ENCODE measurements at places on chromosomes 12 and 14.

GRCh38 chr12:4118601-4119156 lies 154.9 kb upstream of the CCND2 start:
- peak; percentile 11 for DNase-seq

DNA sequence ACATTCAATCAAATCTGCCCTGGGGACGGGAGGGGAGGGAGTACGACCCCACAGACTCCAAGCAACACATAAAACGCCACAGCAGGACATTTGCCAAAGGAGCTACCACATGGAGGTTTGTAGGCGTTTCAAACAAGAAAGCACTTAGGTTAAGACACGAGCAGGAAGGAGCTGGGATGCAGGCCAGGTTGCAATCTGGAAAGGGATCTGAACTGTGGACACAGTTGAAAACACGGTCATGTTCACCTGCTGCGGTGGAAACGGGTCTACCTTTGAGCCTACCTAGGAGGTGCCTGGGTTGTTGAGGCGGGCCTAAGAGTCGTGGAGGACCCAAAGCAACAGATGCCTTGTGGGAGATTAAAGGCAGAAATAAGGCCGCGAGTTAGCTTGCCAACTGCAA lies 18.4 kb downstream of the PRKAB1 start:
- DNase-seq: no peak

DNA sequence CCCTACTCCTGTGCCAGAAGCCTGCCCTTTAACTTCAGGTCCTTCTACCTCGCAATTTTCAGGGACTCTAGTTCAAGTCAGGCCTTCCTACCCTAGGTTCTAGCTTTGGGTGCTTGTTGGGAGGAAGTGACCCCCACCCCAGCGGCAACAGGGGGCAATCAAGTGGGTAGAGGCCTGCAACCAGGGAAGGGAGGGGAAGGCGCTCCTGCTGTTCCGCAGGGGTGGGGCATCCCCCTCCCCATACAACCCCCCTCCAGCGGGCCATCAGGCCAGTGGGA lies 204 bp upstream of the PRPH start:
- no peak for DNase-seq

DNA sequence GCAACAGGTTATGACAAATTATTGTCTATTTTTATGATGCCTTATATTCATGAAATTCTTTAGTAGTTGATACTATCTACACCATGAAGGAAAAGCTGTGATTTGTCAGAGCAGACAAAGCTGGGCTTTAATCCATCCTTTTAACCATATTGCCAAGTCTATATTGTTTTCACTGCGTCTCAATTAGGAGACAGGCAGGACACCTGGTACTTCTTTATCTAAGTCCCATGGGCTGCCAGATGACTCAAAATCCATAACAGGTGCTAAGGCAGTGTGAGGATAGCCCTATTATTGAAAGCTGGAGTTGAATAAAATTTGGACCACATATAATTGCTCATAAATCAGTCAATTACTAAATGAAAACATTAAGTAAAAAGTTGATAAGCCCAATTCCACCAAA lies 22.6 kb downstream of the INSM2 start:
- DNase-seq: no peak

- DNase-seq: no peak
These were observed 70.0 kb downstream of the EPS8 start for GRCh38 chr12:15719230-15719629.

- no peak for DNase-seq
These were observed 3.3 kb downstream of the KIF26A start for GRCh38 chr14:104141621-104142091.

DNA sequence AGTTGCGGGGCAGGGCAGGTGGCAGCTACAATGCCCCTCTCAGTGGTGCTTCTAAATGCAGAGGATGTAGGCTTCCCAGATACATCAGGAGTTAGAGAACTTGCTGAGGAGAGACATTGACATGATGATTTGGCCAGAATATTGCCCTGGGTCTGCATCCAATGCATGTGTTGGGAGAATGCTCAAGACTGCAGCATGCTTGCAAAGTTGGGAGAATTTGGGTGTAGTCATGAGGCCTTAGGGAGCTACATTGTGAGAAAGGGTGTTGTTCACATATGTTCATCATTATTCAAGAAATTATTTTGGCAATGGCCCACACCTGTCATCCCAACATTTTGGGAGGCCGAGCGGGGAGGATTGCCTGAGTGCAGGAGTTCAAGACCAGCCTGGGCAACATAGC lies 149.9 kb downstream of the SAMD4A start:
- DNase-seq: no peak

DNA sequence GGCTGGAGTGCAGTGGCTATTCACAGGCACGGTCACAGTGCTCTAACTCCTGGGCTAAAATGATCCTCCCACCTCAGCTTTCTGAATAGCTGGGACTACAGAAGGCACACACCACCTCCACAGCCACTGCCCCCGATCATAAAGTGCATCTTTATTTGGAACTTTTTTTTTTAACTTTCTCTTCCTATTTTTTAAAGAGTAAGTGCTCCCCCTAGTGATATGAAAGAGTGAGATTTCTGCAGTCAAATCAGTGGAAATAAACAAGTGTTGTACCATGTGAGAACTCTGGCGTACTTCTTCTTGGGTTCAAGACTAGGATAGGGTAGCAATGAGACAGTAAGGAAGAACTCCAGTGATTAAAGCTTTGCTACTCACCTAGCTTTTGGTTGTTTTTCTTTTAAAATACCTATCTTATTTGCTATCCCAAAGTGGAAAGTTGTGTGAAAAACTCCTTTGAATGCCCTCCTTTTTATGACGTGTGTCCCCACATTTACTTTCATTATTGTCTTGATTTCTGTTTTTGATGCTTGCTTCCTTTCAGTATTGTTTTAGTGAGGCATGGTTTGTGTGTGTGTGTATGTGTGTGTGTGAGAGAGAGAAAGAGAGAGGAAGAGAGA lies 6.6 kb downstream of the PPP4R4 start:
- DNase-seq: peak; percentile 26

- DNase-seq: no peak
These were observed 43.1 kb upstream of the DLK1 start for GRCh38 chr14:100683578-100683977.

- DNase-seq: no peak
These were observed 6.6 kb downstream of the CACNA2D4 start for GRCh38 chr12:1911598-1912575.

DNA sequence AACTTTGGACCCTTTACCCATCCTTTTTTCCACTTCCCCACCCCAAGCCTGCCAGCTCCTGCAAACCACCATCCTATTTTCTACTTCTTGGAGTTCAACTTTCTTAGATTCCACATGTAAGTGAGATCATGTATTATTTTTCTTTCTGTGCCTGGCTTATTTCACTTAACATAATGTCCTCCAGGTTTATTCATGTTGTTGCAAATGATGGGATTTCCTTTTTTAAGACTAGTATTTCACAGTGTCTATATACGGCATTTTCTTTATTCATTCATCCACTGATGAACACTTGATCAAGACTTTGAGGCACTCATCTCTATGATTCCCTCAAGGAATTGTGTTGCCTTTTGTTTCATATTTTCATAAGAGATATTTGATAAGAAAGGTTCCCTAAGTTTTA lies 5.6 kb upstream of the PRPF39 start:
- DNase-seq: no peak

DNA sequence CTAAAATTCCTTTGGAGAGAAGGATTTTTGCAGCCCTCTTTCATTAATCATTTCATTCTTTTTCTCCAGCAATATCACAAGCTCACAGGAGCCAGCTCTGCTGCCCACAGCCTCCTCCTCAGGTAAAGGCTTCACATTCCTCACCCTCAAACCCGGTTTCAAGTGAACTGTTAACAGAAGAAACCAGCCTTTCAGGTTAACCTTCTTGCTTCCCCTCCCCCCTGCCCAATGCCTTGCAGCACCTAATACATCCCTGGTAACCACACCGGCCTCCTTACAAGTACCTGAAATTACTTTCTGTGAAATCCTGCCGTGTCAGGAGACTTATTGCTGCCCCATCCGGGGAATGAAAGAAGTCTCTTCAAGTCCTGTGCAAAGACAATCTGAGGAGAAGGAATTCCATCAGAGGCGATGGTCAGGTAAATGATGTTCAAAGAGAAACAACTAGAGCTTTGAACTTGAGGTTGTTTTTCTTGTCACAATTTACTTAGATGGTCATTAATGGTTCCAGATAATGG lies 111.2 kb downstream of the MYRFL start:
- no peak for DNase-seq

- no peak for DNase-seq
These were observed 126.1 kb downstream of the KCNK10 start for GRCh38 chr14:88196925-88197324.

GRCh38 chr12:47947341-47947740 lies 16.1 kb upstream of the TMEM106C start:
- DNase-seq: no peak

DNA sequence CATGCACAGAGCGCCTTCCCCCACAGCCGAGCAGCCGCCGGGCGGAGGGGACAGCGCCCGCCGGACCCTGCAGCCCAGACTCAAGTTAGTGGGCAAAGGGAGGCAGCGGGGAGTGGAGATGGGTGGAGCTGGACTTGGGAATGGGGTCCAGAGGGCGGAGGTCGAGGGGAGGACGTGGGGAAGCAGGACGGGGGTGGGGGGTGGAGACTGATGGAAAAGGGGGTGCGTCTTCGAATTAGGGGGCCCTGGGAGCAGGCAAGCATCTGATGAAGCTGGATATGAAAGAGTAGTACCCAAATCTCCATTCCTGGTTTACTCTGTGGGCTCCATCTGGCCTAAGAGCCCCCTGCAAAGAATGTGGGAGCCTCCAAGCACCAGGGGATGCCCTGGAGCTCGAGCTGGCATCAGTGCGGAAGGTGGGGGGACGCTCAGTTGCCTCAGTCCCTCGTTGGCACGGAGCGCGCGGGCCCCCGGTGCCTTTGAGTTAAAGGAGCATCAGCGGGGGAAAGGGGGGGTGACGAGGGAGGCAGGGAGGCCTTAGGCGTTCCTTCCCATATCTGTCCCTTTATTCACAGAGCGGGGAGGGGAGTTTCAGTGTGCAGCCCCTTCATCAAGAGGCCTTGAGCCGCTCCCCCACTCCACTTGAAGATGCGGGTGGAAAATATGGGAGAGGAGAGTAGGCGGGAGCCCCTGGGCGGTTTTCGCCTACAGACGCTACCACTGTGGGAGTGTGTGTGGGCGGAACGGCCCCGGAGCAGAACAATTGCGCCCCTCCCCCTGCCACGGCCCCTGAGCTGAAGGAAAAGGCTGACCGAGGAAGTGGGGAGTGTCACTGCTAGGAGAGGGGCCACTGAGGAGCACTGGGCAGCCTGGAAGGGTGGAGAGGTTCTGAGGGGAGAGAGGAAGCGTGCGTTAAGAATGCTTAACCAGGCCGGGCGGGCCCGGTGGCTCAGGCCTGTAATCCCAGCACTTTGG lies 644 bp downstream of the NAB2 start:
- DNase-seq: peak; percentile 88

DNA sequence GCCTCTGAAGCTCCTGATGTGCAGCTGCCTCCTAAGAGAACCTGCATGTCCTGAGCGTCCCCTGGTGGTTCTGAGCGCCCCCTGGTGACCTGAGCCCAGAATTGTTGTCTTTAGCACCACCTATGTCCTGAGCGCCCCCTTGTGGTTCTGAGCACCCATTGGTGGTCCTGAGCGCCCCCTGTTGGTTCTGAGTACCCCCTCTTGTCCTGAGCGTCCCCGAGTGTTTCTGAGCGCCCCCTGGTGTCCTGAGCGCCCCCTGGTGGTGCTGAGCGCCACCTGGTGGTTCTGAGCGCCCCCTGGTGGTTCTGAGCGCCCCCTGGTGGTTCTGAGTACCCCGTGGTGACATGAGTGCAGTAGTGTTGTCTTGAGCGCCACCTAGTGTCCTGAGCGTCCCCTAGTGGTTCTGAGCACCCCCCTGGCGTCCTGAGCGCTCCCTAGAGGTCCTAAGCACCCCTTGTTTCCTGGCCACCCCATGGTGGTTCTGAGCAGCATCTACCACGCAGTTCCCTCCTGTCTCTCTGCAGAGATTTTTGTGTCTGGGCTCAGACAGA lies 782.5 kb downstream of the TMEM121 start:
- no peak for DNase-seq

GRCh38 chr12:107231303-107231702 lies 138.0 kb upstream of the CRY1 start:
- no peak for DNase-seq

- DNase-seq: no peak
These were observed 60.4 kb downstream of the PPP1R36 start for GRCh38 chr14:64610049-64610746.

GRCh38 chr12:21543151-21543550 lies 17.1 kb downstream of the SPX start:
- DNase-seq: no peak

GRCh38 chr12:84073401-84073800 lies 839.2 kb downstream of the SLC6A15 start:
- no peak for DNase-seq

GRCh38 chr14:23665302-23666016 lies 29.3 kb downstream of the DHRS2 start:
- DNase-seq: no peak

DNA sequence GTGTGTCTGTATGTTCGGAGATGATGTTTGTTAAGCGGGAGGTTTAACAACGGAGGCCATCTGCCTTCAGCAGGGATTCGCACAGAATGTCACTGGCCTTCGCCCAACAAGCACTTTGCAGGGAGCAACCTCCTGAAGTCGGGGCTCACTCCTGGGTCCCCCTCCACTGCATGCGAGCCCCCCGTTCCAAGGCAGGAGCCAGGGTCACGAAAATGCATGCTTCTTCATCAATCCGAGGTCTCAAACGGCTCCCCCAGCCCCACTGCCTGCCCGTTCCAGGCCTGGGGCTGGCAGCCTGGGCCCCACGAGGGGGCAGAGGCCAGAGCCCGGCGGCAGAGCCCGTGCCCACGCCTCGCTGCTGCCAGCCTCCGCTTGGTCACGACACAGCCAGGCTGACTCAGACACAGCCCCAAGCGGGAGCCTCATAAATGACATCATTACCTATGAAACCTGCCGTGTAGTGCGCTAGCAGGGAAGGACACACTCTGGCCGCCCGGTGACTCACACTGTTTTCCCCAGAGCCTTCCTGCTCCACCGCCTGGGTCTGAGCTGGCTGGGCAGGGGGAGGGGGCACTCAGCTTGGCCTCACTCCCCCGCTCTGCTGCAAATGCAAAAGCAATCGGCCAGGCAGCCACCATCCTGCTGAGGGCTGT lies 169.5 kb upstream of the RTL1 start:
- peak; percentile 96 for DNase-seq

DNA sequence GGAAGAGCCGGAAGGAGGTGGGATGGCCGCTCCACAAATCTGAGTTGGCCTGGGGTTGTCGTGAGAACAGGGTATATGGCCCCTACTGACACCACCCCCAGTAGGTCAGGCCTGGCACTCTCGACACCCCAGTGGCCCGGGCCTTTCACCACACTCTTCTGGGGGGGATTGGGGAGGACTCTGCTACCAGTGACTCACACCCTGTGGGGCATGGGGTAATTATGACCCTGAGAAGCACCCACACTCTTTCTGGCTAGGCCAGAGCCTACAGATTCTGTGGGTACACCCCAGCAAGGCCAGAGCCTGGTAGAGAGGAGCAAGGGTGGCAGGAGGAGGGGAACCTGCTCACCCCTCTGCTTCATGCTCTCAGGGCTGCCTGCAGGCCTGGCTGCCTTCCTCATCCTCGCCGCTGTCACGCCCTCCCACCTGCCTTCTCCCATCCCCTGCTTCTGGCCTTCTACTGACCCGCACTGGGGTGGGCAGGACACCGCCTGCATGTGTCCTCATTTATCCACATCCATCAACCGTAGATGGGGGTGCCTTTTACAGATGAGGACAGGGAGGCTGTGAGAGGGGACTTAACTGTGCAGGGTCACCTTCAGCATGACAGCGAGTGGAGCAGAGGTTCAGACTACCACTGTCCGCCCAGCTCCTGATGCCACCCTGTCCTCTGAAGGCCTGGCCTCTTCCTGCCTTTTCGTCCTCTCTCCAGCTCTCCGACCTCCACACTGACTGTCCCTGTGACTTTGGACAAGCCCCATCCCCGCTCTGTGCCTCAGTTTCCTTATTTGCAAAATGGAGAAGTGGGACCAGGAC lies 18.4 kb downstream of the ASB2 start:
- no peak for DNase-seq

All from NCI-H226 (cell line).